ENCODE measurements at places on chromosomes 7 and 10. TPM values are rescaled to one million over a fixed set of nuclear protein-coding genes. Genes with fewer than 3 reads are reported as not detected.

GRCh38 chr7:135877805-135878204, 99.4 kb downstream of the MTPN start:
- no peaks in the 10 kb centered on the region for H3K27me3 ChIP-seq
- no peak for DNase-seq
- peaks cover 29% of the 10 kb centered on the region for H3K4me1 ChIP-seq
- H3K27ac ChIP-seq, result peak overlapping the region; percentile 49
- H3K36me3 ChIP-seq, result no peaks in the 10 kb centered on the region

DNA sequence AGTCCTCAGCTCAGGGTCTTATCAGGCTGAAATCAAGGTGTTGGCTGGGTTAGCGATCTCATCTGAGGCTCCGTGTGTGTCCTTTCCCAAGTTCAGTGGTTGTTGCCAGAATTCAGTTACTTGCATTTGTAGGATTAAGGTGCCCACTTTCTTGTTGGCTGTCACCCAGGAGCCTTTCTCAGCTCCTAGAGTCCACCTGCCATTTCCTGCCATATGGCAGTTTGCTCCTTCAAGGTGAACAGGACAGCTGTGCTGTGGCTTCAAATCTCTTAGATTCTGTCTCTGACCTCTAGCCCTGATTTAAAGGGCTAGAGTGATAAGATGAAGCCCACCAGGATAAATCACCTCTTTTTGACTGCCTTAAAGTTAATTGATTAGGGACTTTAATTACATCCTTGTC, 1.0 kb upstream of the HIF1AN start:
- peaks cover 41% of the 10 kb centered on the region for H3K4me1 ChIP-seq
- no peak overlapping the region for H3K27ac ChIP-seq
- H3K36me3 ChIP-seq, result peaks cover 25% of the 10 kb centered on the region
- no peak overlapping the region for H3K4me3 ChIP-seq

DNA sequence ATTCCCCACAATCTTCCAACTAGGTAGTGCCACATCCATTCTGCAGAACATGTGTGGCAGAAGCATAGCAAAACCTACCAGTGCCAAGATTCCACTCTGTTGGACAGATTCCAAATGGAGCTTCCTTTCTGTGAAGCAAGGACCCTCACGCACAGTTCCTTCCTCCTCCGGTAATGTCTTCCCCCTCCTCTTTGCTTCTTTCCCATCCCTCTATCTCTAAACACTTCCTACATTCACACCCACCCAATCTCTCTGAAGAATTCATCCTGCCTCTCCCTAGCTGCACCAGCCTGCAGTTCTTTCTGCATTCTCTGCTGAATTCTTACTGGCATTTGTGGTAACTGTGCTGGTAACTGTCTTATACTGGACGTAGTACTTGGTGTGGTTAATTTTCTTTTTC, 124.9 kb downstream of the RNLS start:
- no peaks in the 10 kb centered on the region for H3K36me3 ChIP-seq
- no peak overlapping the region for H3K4me3 ChIP-seq
- H3K4me1 ChIP-seq, result no peaks in the 10 kb centered on the region

DNA sequence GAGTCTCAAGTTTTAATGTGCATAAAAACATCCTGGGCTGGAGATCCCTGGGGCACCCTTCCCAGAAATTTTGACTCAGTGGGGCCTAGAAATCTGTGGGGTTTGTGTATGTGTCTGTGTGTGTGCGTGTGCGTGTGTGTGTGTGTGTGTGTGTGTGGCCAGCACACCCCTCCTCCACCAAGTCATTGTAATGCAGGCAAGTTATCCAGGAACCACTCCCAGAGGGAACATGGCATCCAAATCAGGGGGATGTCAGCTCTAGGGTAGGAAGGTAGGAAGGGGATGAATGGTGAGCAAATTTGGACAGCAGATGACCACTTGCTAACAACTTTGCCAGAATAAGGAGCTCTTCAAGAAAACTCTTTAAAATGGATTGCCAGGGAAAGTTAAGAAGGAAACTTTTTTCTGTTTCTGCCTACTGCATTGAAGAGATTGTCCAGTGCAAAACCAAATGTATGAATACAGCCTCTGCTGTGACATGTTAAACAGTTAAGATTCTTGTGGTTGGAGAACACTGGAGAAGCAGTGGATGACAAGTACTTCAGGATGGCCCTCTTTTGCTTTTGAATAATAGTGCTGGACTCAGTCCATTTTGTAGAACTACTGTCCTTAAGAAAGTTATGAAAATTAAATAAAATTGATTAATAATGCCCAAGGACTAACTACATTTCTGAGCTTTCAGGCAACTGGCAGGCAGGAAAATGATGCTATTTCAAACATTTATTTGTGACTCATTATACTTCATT, 12.3 kb downstream of the STAMBPL1 start:
- no peak overlapping the region for H3K27ac ChIP-seq
- no peak overlapping the region for H3K4me3 ChIP-seq
- H3K27me3 ChIP-seq, result no peaks in the 10 kb centered on the region
- H3K4me1 ChIP-seq, result peaks cover 29% of the 10 kb centered on the region

DNA sequence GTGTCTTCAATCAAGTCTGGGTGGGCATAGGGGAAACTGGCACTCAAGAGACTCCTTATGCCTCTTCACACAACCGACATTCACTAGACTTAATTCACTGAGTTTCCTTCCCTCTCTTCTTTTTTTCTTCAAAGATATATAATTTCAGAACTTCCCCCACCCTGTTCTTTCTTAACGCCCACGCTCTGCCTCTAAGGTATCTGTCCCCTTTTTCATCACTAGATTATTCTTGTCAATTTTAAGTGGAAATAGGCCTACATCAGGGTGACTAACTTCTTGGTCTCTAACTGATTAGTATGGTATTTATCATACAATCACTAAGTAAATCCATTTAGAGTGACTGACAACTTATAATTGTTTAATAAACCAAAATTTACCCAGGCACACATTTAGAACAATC, 126.7 kb downstream of the CDCA7L start:
- H3K4me3 ChIP-seq, result no peak overlapping the region
- H3K27me3 ChIP-seq, result no peaks in the 10 kb centered on the region
- no peaks in the 10 kb centered on the region for H3K4me1 ChIP-seq
- no peak for DNase-seq
- H3K36me3 ChIP-seq, result no peaks in the 10 kb centered on the region

DNA sequence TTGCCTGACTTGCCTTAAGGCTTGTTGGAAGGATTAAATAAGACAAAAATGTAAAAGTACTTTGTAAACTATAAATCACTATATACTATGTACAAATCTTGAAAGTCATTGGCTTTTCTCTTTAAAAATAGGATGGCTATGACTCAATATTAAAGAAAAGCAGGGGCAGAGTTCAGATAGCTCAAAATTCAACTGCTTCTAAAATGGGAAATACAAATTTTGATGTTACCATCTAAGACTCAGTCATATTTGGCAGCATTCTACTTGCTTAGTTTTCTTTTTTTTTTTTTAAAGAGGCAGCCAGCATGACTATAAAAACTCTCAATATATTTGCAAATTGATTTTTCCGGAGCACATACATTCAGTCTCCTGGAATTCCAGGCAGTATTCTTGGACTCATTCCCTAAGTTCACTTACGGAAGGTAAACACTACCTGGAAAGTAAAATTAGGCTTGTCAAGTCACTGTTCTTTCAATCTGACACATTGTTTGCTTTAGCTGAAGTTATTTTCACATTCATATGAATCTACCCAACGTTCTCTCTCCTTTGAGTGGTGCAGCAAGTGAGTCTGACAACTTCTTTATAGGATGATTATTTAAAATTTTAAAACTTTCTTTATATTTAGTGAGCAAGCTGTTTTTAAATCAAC, 133.8 kb upstream of the CCDC6 start:
- H3K36me3 ChIP-seq, result no peaks in the 10 kb centered on the region
- H3K27ac ChIP-seq, result no peak overlapping the region
- no peak overlapping the region for H3K4me3 ChIP-seq
- peaks cover 8% of the 10 kb centered on the region for H3K4me1 ChIP-seq
- no peaks in the 10 kb centered on the region for H3K27me3 ChIP-seq

- peaks cover 27% of the 10 kb centered on the region for H3K27me3 ChIP-seq
- DNase-seq, result no peak
- H3K36me3 ChIP-seq, result no peaks in the 10 kb centered on the region
- no peak overlapping the region for H3K27ac ChIP-seq
- H3K4me1 ChIP-seq, result no peaks in the 10 kb centered on the region
- H3K4me3 ChIP-seq, result no peak overlapping the region
Observed at GRCh38 chr7:31443457-31443856, 70.4 kb upstream of the ITPRID1 start.

DNA sequence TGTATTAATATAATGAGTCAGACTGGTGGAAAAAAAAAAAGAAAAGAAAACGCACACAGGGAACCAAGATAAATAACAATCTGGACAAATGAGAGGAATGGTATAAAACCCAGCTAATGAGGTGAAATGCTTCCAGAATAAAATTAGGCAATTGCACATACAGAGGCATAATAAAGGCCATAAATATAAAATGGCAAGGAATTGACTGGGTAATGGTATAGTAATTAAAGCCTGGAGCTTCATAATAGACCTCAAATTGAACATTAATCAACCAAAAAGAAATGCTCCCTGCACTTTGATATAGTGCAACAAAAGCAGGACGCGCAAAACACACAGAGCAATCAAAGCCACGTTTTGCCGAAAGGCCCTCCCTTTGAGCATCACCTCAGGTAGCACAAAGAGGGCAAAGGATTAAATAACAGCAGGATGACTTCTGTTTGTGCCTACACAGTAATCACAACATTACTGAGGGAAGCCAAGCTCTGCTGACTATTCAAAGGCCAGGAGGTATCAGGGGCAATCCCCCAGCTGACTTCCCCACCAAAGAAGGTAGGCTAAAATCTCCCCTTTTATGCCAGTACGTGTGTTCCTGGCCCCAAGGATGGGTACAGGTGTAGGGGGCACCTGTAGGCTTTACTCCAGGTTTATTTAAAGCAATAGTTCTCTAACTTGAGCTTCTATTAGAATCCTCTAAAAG, 343.7 kb downstream of the ELMO1 start:
- H3K27me3 ChIP-seq, result no peaks in the 10 kb centered on the region
- H3K36me3 ChIP-seq, result no peaks in the 10 kb centered on the region
- no peak for DNase-seq
- H3K4me3 ChIP-seq, result no peak overlapping the region
- H3K27ac ChIP-seq, result no peak overlapping the region

DNA sequence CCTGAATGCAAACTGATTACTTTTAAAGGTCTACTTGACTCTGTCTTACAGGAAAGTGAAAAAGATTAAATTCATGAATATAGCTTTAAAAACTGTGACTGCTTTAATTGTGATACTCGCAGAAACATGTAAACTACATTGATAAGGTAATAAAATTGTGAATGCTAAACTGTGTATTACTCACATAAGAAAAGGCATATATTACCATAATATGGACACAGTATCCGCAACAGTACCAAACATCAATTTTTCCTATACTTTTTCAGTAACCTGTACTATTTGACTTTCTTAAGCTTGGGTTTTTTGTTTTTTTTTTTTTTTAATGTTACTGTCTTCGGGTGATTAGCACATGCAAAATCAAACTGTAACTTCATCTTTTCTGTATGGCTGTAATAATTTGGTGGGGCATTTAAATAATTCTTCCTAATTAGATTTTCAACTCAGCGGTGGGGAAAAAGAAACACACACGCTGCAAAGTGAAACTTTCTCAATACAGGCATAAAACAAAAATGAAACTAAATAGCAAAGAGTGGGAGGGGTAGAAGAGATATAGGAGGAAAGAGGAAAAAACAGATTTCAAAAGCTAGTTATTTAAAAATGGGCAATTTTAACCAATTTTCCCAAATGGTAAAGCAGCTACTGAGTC, 23.2 kb downstream of the NT5C3A start:
- no peaks in the 10 kb centered on the region for H3K36me3 ChIP-seq
- H3K4me3 ChIP-seq, result peak overlapping the region; percentile 17

GRCh38 chr10:58322072-58322834, 12.6 kb upstream of the UBE2D1 start:
- no peak overlapping the region for H3K27ac ChIP-seq
- no peaks in the 10 kb centered on the region for H3K36me3 ChIP-seq
- H3K4me1 ChIP-seq, result no peaks in the 10 kb centered on the region
- no peaks in the 10 kb centered on the region for H3K27me3 ChIP-seq
- H3K4me3 ChIP-seq, result no peak overlapping the region
- DNase-seq, result no peak

- no peak for DNase-seq
- no peak overlapping the region for H3K4me3 ChIP-seq
Observed at GRCh38 chr7:120373174-120373573, 100.2 kb downstream of the KCND2 start.

- DNase-seq, result no peak
- H3K4me1 ChIP-seq, result no peaks in the 10 kb centered on the region
Observed at GRCh38 chr7:83786858-83787257, 137.9 kb upstream of the SEMA3E start.

- no peaks in the 10 kb centered on the region for H3K27me3 ChIP-seq
- no peak overlapping the region for H3K27ac ChIP-seq
- no peaks in the 10 kb centered on the region for H3K36me3 ChIP-seq
- DNase-seq, result no peak
Observed at GRCh38 chr10:120145107-120145506, 252.6 kb downstream of the SEC23IP start.

- H3K27me3 ChIP-seq, result no peaks in the 10 kb centered on the region
- no peak for DNase-seq
- H3K36me3 ChIP-seq, result no peaks in the 10 kb centered on the region
- no peaks in the 10 kb centered on the region for H3K4me1 ChIP-seq
Observed at GRCh38 chr7:36658335-36659171, 65.7 kb downstream of the AOAH start.

GRCh38 chr10:95500649-95501048, 60.5 kb downstream of the SORBS1 start:
- H3K4me3 ChIP-seq, result peak overlapping the region; percentile 23
- H3K27me3 ChIP-seq, result no peaks in the 10 kb centered on the region
- no peak for DNase-seq
- H3K36me3 ChIP-seq, result no peaks in the 10 kb centered on the region
- peaks cover 6% of the 10 kb centered on the region for H3K4me1 ChIP-seq
- H3K27ac ChIP-seq, result peak overlapping the region; percentile 83

GRCh38 chr10:11551916-11552602, 59.4 kb downstream of the USP6NL start:
- DNase-seq, result no peak
- H3K27me3 ChIP-seq, result no peaks in the 10 kb centered on the region
- no peak overlapping the region for H3K4me3 ChIP-seq
- H3K27ac ChIP-seq, result peak overlapping the region; percentile 79
- H3K4me1 ChIP-seq, result peaks cover 36% of the 10 kb centered on the region

GRCh38 chr10:99161165-99161564, 74.5 kb downstream of the HPSE2 start:
- no peak overlapping the region for H3K27ac ChIP-seq
- no peak overlapping the region for H3K4me3 ChIP-seq
- no peaks in the 10 kb centered on the region for H3K36me3 ChIP-seq
- H3K4me1 ChIP-seq, result no peaks in the 10 kb centered on the region

GRCh38 chr7:106392590-106392989, 107.8 kb upstream of the NAMPT start:
- no peaks in the 10 kb centered on the region for H3K27me3 ChIP-seq
- no peak overlapping the region for H3K4me3 ChIP-seq
- no peaks in the 10 kb centered on the region for H3K4me1 ChIP-seq

PRKCQ gene
- 0.76 TPM for total RNA-seq

TRDMT1 gene
- total RNA-seq, result 2.6 TPM

MYH16 gene
- not detected for total RNA-seq

MKI67 gene
- 26.6 TPM for total RNA-seq

SFRP5 gene
- 2.7 TPM for total RNA-seq

MYL10 gene
- total RNA-seq, result not detected

AGAP3 gene
- 100 TPM for total RNA-seq

GCK gene
- total RNA-seq, result not detected

CTAGE4 gene
- 2.8 TPM for total RNA-seq

VGF gene
- not detected for total RNA-seq

GIMAP5 gene
- 11.0 TPM for total RNA-seq
